AG04449 (cell line): ENCODE measurements at places on chromosomes 1 and 21.

GRCh38 chr1:228478326-228478725 lies 8.9 kb upstream of the RNF187 start:
- no peak for DNase-seq

GRCh38 chr1:4170548-4171340 lies 270.7 kb upstream of the C1orf174 start:
- DNase-seq: no peak

GRCh38 chr1:83115785-83116184 lies 883.1 kb downstream of the TTLL7 start:
- DNase-seq: no peak

- no peak for DNase-seq
Observed at GRCh38 chr1:213123536-213123935, 72.5 kb downstream of the RPS6KC1 start.
